ENCODE measurements at places on chromosomes 13 and 19. TPM values are rescaled to one million over a fixed set of nuclear protein-coding genes. Genes with fewer than 3 reads are reported as not detected.

- DNase-seq: no peak
Observed at GRCh38 chr19:24000656-24001055, 86.0 kb downstream of the ZNF726 start.

DNA sequence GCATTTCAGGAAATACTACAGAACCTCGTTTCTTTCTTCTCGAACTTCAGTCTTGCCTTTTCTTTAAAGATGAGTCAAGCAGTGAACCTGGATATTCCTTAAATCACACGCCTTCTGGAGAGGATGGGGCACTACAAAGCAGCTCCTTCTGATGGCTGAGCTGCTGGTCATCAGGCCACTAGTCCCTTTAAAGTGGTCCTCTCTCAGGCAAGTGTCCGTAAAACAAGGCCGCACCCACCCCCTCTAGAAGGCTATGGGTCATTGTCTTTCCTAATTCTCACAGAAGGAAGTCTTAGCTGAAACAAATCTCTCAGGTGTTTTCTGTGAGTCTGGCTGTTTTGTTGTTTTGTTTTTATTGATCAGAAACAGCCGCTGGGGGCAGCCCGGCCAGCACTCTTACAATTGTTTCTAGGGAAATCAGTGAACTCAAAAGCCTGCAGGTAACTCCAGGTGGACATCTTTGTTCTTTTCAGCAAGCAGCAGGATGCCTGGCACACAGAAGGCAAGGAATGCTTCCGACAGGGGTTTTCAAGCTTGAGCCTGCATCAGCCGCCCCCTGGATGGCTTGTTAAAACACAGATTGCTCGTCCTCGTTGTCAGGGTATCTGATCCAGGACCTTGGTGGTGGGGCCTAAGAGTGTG lies 45.4 kb downstream of the MBNL2 start:
- no peak for DNase-seq

GRCh38 chr13:85665286-85665685 lies 133.9 kb downstream of the SLITRK6 start:
- no peak for DNase-seq

SIGLEC9 gene
- 2.6 TPM for total RNA-seq

CGB5 gene
- not detected for total RNA-seq

DNA sequence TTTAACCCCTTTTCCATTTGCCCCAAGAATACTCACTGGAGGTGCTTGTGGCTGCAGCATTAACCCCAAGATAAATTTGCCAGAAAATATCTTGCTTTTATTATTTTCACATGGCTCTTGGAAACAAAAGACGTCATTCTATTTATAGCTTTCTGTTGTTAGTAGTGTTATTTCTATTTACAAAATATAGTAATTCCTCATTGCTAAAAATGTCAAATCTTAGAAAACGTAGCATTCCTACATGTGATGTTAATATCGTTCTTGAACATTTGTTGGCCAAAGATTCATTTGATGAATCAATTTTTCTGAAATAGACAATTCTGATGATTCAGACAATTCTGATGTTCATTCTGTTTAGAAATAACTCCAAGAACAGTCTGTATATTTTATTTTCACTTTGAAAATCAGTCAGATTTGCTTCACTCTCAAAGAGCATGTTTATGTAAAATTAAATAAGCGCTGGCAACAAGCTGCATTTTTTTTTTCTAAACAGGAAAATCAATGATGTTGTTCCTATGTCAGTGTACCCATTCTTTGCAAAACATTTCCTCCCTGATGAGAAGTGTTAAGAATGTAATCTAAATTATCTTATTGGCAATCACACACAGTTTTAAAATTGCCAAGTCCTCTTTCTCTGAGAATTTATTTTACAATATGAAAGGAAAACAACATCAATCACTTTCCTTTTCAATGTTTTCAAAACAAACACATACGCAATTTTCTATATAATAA lies 334.0 kb downstream of the KCTD12 start:
- no peak for DNase-seq

FXYD3 gene
- total RNA-seq: 1.5 TPM

GRCh38 chr13:108787700-108788414 lies 158.4 kb downstream of the MYO16 start:
- DNase-seq: no peak

ZNF429 gene
- 16.9 TPM for total RNA-seq

COL5A3 gene
- 12.6 TPM for total RNA-seq

C13orf42 gene
- not detected for total RNA-seq

DNA sequence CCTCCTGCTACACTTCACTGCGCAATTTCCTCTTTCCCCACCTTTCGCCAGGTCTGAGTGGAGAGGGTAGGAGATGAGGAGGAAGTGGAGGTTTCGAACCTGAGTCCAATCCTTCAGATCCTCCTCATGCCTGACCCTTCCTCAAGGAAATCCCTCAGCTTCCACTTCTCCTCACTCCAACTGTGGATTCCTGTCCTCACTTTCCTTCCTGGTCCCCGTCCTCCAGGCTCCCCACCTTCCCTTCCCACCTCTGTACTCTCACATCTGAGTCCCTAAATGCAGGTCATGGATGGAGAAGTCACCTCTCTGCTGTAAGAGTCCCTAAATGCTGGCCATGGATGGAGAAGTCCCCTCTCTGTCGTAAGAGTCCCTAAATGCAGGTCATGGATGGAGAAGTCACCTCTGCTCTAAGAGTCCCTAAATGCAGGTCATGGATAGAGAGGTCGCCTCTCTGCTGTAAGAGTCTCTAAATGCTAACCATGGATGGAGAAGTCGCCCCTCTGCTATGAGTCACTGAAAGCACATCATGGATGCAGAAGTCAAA lies 3.1 kb downstream of the TMEM86B start:
- no peak for DNase-seq

CPB2 gene
- total RNA-seq: not detected

GRCh38 chr13:22120646-22121045 lies 449.8 kb downstream of the FGF9 start:
- no peak for DNase-seq

- DNase-seq: no peak
Observed at GRCh38 chr13:29859971-29860370, 9.6 kb upstream of the UBL3 start.

DNA sequence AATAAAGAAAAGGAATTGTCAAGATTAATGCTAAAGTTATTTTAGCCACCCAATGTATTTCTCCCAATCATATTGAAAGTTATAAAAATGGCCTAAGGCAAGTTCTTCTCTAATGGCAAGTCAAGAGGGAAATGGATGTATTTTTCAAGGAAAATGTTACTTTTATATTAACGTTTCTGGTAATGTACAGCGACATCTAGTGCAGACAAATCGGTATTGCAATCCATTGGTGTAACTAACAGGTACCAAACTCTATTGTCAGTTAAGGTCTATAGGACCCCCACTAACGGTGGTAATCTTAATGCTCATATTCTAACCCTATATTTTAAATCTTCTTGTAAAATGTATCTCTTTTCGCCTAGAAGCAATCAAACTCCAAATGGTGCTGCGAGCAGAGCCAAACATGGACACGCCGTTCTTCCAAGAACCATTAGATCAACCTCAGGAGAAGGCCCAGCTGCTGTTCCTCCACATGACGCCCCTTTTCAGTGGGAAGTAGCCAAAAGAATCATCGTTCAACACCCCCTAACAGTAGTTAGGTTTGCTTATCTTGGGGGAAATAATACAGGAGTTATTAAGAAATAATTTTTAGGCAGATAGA lies 98.5 kb upstream of the PABPC3 start:
- DNase-seq: no peak

GRCh38 chr13:63840551-63841421 lies 2425.1 kb upstream of the PCDH20 start:
- DNase-seq: no peak

DNA sequence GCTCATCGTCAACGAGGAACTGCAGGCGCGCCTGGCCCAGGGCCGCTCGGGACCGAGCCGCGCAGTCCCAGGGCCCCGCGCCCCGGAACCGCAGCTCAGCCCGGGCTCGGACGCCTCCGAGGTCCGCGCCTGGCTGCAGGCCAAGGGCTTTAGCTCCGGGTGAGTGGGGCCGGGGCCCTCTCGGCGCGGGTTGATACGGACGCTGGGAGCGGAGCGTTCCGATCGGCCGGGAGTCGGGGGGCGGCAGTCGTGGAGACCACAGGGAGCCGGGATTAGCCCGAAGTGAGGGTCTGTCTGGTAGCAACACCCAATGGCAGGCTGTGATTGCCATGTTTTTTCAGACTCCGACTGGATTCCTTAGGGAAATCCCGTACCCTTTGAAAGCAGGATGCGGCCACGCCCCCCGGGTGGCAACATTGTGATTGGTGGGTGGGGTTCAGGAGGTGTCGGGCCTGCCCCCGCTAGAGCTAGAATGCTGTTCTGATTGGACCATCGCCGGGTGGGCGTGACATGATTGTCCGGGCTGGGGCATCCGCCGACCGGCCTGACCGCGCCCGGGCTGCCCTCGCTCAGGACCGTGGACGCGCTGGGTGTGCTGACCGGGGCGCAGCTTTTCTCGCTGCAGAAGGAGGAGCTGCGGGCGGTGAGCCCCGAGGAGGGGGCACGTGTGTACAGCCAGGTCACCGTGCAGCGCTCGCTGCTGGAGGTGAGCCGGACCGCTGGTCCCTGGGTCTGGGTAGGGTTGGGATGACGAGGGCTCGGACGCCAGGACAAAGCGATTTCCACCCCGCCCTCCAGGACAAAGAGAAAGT lies 11.3 kb downstream of the EPS8L1 start:
- DNase-seq: peak; percentile 96

DNA sequence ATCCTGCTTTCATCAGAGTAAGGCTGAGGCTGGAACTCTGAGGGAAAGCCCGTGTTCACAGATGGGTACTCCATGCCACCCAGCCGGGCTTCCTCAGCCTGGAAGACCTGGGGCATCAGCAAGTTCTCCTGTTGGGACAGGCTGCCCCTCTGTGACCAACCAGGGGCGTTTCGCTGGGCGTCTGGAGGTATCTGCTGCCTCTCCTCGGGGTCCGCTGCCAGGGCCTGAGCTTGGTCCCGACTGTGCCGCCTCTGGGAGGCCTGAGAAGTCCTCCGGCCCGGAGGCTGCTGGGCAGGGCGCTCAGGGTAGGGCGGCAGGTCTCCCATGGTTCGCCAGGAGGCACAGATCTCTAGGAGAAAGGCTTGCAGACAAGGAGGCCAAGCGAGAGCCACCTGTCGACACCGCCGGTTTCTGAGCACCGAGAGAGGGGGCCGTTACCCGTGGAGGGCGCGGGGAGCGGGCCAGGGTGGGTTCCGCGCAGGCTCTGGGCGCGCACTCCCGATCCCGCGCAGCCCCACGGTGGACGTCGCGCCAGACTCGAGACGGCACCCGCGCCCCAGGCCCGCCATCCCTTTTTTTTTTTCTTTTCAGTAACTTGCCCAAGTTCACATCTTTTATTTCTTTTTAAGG lies at the start of gene RSPH6A:
RSPH6A (minus strand) TSS at position 458 of the 630 bp plus-strand sequence; CDS start at position 326, 132 bp downstream.
- DNase-seq: no peak

DNA sequence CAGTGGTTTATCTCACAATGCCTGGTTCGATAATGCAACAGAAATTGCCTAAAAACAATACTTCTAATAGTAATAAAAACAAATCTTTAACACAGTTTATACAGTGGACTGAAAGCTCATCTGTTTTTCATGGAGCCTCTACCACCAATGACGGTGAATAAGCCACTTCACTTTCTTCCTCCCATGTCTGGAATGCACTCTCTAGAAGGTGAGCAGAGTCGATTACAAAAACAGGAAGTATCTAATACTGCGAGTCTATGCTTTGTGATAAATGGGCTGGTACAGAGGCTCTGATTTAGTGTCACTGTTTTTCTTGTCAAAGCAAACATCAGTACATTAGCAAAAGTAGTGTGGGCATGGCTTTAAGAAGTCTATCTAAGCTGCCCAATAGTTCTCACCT lies 1348.6 kb upstream of the SLC10A2 start:
- no peak for DNase-seq
